Esophagus mucosa (tissue), 1 donor: ENCODE measurements at places on chromosomes 4 and X. TPM values are rescaled to one million over a fixed set of nuclear protein-coding genes. Genes with fewer than 3 reads are reported as not detected.

Gene EREG
- total RNA-seq, result 46.5 TPM

Gene XAGE2
- not detected for total RNA-seq

Gene DIPK2B
- total RNA-seq, result 2.9 TPM

Gene STPG2
- total RNA-seq, result 0.20 TPM

Gene SPANXB1
- total RNA-seq, result not detected

Gene SPANXD
- not detected for total RNA-seq

Gene PAGE4
- total RNA-seq, result not detected

Gene GAGE12H
- not detected for total RNA-seq

Gene GAR1
- total RNA-seq, result 17.6 TPM

Gene MAGEA3
- not detected for total RNA-seq

Gene CLDN34
- total RNA-seq, result 0.20 TPM

Gene TRIM75
- not detected for total RNA-seq

Gene UGT2A1
- not detected for total RNA-seq

Gene ARHGAP36
- total RNA-seq, result not detected

Gene ENPEP
- 0.40 TPM for total RNA-seq

Gene PNMA6A
- total RNA-seq, result 0.12 TPM

Gene GYG2
- 0.52 TPM for total RNA-seq

Gene WDR45
- 30.3 TPM for total RNA-seq

Gene TBC1D8B
- 2.9 TPM for total RNA-seq

Gene HS3ST1
- 18.7 TPM for total RNA-seq

Gene APLN
- 0.28 TPM for total RNA-seq

Gene HTR2C
- not detected for total RNA-seq

Gene RBM46
- total RNA-seq, result not detected

Gene UGT2B10
- not detected for total RNA-seq

Gene HHIP
- total RNA-seq, result not detected

Gene HTRA3
- total RNA-seq, result 1.0 TPM

Gene HEPH
- 2.9 TPM for total RNA-seq

Gene KLKB1
- 0.08 TPM for total RNA-seq

Gene FRMD7
- not detected for total RNA-seq
